DMS53 (cell line): ENCODE measurements at places on chromosomes 7 and 10.

DNA sequence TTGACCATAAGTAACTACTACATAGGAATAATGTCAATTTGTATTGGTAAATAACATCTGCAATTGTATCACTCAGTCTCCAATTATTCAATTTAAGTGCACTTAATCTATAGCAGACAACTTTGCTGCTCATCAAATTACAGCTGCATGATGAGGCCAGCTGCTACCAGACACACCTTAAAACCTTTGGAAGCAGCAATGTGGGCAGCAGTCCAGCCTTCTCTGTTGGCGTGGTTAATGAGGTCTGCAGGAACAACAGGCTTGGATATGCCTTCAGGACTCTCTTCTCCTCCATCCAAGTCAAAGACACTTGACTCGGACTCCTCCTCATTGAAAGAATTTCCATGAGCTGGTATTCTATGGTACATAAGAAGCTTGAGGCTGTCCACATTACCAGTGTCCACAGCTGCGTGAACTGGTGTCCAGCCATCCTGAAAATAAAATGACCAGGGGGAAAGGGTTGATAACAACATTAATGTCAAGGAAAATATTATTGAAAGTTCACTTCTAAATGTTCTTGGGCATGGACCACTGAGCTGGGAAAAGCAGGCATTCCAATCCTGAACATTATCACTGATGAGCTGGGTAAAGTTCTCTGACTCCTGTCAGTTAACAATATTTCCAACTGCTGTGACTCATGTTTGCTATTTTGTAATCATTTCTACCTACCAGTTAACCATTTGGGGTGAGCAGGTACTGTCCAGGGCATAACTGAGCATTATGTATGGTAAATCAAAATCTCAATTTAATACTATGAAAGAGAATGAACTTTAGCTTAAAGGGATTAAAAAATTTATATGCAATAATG, 95.7 kb downstream of the CTTNBP2 start:
- DNase-seq: no peak

DNA sequence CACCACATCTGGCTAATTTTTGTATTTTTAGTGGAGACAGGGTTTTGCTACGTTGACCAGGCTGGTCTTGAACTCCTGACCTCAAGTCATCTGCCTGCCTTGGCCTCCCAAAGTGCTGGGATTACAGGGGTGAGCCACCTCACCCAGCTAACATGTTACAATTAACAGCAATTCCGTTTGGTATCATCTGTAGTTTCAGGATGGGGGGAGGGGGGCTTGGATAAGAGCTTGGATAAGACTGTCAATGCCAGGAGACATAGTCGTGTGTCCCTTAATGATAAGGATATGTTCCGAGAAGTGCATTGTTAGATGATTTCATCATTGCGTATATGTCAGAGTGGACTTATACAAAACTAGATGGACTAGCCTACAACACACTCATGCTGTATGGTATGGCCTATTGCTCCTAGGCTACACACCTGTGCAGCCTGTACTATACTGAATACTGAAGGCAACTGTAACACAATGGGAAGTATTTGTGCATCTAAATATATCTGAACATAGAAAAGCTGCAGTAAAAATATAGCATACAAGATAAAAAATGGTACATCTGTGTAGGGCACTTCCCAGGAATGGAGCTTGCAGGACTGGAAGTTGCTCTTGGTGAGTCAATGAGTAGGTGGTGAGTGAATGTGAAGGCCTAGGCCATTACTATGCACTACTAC, 103.9 kb upstream of the TNS3 start:
- DNase-seq: no peak

GRCh38 chr7:95246831-95247370, 77.4 kb downstream of the PON1 start:
- peak; percentile 94 for DNase-seq

- DNase-seq: no peak
These were observed 42.7 kb upstream of the PPIF start for GRCh38 chr10:79304479-79305087.

- DNase-seq: no peak
These were observed 29.9 kb upstream of the UTF1 start for GRCh38 chr10:133199992-133200611.

DNA sequence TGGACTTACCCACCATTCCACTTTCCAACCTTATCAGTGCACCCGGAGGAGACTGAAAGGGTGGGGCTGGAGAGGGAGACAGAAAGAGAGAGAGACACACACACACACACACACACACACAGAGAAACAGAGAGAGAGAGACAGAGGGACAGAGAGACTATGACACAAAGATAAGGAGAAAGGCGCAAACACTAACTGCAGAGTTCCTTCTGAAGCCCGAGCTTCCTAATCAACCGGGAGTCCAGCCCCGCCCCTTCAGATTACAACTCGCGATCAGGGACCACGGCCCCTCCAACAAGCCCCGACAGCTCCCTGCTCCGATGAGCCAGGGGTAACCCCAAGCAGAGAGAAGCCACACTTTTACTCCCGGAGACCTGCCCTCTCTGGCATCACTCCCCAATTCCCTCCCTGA, 499 bp downstream of the GAL3ST4 start:
- peak; percentile 53 for DNase-seq

- DNase-seq: peak; percentile 51
These were observed 102.1 kb downstream of the RTKN2 start for GRCh38 chr10:62166331-62167131.

- peak; percentile 29 for DNase-seq
These were observed 12.2 kb downstream of the PDZD8 start for GRCh38 chr10:117363028-117363427.

DNA sequence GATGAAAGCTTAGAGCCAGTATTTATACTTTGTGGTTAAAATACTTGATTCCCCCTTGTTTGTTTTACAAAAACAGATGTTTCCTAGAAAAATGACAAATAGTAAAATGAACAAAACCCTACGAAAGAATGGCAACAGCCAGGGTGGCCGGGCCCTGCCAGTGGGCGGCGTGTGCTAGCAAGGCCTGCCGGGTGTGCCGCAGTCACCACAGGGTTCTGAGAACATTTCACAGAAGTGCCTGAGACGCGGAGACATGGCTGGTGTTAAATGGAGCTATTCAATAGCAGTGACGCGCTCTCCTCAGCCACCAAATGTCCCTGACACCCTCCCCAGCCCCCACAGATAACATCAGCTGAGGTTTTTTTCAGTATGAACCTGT, 14.5 kb downstream of the GPR146 start:
- no peak for DNase-seq

DNA sequence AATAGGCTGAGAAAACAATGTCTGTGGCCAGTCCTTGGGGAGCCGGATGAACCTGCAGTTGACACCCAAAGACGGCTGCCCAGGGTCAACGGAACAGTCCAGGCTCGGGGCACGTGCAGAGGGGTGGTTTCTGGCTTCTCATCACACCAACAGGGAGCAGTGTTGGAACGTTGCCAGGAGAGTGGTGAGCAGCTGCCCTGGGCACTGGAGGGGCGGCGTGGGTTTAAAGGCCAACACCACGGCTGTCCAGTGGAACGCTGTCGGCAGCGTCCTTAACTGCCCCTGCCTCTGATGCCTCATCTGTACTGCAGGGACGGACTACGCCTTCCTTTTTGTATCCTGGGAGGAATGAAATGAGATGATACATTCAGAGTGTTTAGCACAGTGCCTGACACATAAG, 19.8 kb downstream of the JCAD start:
- DNase-seq: peak; percentile 27

- peak; percentile 95 for DNase-seq
These were observed 34.6 kb downstream of the TRIM8 start for GRCh38 chr10:102678842-102679289.

DNA sequence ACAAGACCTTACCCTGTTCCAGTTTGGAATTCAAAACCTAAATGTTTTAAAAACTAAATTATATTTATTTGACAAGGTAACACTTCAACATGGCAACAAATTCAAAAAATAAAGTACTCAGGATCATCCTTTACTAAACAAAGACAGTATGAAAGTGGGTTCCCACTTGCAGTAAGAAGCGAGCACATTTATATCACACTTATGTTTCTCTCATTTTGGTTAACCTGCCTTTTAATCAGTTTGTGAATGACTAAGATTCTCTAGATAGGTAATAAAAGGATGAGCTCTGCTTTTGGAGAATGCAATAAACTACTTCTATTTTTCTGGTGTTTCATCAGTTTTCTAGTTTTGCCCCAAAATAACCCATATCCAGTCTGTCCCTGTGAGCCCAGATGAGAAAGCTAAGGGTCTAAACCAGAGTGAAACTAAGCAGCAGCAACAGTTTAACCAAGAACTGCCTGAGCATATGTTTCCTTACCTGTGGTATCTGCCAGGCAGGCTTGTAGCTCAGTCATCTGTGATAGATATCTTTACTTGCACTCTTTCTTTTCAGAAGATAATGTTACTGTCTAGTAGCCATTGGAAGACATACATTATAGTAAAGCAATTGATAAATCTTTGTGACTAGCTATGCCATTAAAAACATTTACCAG, 64.1 kb downstream of the ABLIM1 start:
- DNase-seq: no peak

DNA sequence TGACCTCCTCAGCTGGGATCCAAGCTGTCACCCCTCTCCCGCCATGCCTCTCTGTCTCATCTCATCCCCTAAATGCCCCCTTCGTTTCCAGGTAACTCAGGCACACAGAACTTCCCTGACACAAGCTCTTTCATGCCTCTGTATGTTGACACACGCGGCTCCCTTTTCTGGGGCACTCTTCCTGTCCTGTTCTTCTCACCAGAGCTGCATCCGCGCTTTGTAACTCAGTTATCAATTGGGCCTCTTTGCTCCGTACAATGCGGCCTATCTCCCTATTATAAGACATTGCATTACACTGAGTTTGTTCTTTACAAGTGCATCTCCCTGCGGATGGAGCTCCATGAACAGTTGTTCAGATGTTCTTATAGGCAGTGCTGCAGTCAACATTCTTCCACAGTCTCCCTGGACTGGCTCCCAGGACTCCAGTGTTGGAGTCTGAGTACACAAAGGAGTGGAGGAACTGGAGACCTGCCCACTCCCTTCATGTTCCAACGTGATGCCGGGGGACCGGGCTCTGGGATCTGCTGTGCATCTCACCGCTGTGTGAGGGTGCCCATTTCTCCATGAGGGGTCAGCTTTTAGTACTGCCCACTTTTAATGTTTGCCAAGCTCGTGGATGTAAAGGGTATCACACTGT, 56.9 kb upstream of the TNS3 start:
- no peak for DNase-seq

- no peak for DNase-seq
These were observed 4.6 kb upstream of the CYP3A4 start for GRCh38 chr7:99788554-99788953.

DNA sequence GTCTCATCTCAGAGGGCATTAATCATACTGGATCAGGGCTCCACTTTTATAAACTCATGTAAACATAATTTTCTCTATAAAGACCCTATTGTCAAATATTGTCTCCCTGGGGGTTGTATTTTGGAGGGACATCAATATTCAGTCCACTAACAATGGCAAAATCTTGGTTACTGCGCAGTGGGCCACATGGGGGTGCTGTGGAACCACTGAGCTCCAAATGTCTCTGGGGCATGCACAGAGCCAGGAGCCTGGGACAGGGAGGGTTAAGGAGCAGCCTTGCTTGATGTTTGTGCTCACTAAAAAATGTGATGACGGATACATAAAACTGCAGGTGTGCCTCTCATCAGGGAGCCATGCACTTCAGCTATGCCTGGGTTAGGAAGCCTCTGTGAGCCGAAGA, 62.1 kb upstream of the PRSS58 start:
- no peak for DNase-seq

DNA sequence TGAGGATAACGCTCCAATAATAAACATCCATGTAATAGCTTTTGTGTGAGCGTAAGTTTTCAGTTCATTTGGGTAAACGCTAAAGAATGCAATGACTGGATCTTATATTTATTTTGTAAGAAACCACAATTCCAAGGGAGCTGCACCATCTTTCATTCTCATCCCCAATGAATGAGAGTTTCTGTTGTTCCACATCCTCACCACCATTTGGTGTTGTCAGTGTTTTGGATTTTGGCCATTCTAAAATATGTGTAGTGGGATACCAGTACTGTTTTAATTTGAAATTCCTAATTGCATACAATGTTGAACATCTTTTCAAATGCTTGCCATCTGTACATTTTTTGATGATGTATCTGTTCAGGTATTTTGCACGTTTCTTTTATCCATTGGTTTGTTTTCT, 50.9 kb upstream of the SEMA3D start:
- no peak for DNase-seq

GRCh38 chr10:78124167-78124566, 90.5 kb downstream of the RPS24 start:
- DNase-seq: no peak

DNA sequence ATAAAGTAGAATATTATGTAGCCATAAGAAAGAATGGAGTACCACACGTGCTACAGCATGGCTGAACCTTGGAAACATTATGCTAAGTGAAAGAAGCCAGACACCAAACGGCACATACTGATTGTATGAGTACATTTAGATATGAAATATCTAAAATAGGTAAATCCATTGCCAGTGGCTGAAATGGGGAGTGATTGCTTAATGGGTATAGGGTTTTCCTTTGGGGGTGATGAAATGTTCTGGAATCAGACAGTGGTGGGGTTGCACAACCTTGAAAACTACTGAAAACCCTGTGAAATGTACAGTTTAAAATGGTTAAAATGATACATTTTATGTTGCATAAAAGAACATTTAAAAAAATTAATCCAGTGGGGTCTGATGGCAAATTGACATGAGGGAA, 667.9 kb downstream of the AUTS2 start:
- DNase-seq: no peak

DNA sequence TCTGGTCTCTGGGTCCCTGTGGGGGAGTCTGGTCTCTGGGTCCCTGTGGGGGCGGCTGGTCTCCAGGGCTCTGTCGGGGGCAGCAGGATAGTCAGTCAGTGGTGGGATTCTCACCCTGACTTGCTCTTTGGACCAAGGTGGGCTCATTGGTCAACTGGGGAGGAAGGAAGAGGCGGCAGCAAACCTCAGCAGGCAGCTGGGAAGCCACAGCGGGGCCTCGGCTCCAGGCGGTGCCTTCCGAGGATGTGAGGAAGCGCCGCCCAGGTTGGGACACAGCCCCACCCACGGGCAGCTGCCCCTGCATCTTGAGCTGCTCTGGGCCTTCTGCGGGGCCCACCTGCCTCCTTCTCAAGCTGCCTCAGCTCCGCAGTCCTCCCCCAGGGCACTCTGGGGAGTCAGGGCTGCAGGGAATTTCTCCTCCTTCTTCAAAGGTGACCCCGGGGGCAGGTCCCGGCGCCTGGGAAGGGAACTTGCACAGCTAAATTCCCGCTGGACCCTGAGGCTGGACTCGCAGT, 20.4 kb upstream of the KNDC1 start:
- DNase-seq: peak; percentile 16

DNA sequence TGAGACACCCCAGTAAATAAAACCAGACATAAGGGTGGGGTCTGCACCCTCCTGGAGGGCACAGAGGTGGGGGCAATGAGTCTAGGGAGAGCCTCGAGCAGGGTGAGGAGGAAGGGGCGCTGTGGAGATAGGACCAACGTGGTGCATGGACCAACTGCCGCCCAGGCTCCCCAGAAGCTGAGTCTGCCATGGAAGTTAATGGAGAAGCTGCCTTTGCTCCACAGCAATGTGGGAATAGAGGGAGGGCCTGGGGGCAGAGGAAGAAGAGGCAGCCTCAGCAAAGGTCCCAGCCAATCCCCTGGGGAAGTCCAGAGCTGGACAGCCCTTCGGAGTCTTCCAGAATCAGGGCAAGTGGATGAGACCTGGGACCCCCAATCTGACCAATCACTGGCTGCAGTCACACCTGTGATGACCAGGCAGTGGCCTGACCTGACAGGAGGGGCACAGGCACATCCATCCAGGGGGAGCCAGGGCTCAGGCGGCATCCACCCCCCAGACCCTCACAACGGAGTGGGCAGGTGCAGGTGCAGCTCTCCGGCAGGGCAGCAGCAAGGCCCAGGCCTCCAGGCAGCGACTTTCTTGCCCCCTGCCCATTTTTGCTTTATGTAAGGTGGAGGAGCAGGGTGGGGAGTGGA, 242.2 kb upstream of the PPP2R2D start:
- no peak for DNase-seq

GRCh38 chr7:133753513-133753912, 373.6 kb upstream of the LRGUK start:
- no peak for DNase-seq
